ENCODE measurements at places on chromosomes 7 and 10.

- DNase-seq = no peak
Observed at GRCh38 chr10:43125881-43126731, 12.1 kb upstream of the CSGALNACT2 start.

GRCh38 chr7:98617051-98617959 is at the start of gene NPTX2:
Gene NPTX2 (plus strand): TSS chr7:98617285. CDS start chr7:98617462, 177 bp downstream.
- DNase-seq = no peak

GRCh38 chr10:63042256-63042655 is 90.9 kb upstream of the NRBF2 start:
- no peak for DNase-seq

DNA sequence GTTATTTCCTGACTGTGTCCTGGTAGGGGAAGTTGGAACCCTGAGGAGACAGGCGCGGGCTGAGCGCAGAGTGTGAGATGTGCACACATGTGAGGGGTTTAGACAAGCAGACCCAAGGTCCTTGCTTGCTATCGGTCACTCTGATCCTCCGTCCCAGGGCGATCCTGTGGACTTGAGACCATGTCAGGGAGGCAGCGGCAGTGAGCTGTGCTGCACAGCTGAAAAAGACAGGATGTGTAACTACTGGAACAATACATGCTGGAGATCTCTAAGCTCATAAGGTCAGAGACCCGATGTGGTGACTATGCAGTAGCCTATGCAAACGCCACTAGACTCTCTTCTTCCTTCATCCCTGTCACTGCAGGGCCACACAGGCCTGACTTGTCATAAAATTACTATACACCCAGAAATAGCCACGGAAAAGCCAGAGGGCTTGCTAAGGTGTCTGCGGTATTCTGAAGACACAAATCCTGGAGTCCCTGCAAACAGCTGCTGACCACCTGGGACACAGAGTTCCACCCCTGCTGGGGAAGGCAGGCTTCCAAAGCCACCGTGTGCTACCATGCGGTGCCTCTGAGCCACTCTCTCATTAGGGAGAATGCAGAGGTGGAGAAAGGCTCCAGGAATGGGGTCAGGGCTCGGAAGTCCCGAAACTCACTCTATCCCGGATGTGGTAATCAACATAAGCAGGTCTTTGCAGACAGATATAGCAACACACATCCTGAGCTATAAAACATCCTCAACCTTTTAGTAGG is 91.1 kb upstream of the DDC start:
- DNase-seq = no peak

GRCh38 chr10:131901181-131901829 is 497 bp downstream of the PPP2R2D start:
- DNase-seq = no peak

GRCh38 chr7:108045669-108046068 is 42.7 kb upstream of the LAMB1 start:
- no peak for DNase-seq

DNA sequence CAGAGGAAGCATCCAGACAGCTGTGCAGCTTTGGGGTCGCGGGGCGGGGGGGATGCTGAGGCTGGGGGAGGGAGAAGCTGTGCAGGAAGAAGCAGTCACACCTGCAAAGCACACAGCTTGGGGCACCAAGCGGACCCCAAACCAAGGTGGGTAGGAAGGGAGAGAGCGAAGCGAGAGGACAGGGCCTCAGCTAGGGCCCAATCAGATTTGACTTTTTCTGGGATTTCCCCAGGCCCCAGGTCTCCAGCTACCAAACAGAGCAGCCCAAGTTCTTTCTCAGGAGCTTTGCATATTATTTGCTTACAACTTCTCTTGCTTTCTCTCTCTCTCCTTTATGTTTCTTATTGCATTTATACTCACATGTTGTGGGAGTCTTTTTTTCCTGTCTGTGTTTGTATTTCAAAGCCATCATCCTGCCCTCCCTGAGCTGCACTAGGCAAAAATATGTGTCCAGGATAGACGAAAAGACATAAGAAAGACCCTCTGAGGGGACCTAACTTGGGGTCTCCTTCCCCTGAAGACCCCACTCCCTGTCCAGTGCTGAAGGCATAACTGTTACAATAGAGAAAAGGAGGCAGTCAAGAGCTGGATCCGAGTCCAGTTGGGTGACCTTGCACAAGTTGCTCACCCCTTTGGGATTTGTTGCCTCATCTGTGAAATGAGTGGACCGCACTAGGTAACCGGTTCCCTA is 50.6 kb upstream of the SMNDC1 start:
- no peak for DNase-seq

- no peak for DNase-seq
Observed at GRCh38 chr7:22447762-22448161, 52.2 kb downstream of the STEAP1B start.

GRCh38 chr7:141409801-141410329 is 141.3 kb upstream of the AGK start:
- DNase-seq = no peak

- no peak for DNase-seq
Observed at GRCh38 chr10:3107426-3107961, 40.1 kb downstream of the PFKP start.

DNA sequence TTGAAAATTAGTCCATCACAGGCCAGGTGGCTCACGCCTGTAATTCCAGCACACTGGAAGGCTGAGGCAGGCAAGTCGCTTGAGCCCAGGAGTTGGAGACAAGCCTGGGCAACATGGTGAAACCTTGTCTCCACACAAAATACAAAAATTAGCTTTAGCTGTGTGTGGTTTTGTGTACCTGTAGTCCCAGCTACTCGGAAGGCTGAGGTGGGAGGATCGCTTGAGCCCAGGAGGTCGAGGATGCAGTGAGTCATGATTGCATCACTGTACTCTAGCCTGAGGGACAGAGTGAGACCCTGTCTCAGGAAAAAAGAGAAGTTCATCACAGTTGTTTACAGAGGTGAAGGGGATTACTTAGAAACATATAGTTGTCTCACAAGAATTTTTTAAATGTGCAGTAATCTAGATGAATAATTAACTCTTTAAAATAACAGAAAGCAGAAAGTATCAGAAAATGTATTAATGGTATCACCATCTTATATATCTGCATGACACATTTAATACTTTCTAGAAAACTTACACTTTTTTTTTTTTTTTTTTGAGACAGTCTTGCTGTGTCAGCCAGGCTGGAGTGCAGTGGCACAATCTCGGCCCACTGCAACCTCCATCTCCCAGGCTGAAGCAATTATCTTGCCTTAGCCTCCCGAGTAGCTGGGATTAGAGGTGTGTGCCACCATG is 8.9 kb downstream of the LCOR start:
- DNase-seq = no peak

- no peak for DNase-seq
Observed at GRCh38 chr7:78499283-78499682, 700.7 kb downstream of the PHTF2 start.

- no peak for DNase-seq
Observed at GRCh38 chr7:66239467-66239856, 34.3 kb downstream of the TPST1 start.

GRCh38 chr10:13103554-13103953 is 3.6 kb downstream of the OPTN start:
- no peak for DNase-seq

DNA sequence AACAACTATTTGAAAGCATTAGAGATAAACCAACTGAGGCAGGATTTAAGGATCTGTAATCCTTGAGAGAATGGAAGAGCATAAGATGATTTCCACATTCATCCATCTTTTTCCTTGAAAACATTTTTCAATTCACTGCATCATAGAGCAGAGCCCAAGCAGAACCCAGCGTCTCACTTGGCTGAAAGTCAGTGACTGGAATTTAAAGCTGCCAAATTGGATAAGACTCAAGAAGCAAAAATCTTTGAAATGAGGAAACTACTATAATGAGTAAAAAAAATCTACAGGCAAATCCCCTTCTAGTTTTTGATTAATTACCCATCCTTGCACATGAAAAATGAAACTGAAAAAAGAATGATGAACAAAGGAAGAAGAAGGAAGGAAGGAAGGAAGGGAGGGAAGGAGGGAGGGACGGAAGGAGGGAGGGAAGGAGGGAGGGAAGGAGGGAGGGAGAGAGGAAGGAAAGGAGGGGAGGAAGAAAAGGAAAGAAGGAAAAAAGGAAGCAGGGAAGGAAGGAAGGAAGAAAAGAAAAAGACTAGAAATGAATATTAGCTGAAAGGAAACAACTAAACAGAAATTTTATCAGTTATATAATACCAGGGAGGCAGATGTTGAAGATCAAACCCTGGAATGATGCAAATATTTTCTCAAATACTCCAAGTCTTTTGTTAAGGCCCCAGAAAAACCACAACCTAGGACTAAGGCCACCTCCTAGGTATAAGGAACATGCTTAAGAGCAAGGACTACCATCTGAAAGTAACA is 336.3 kb upstream of the MAGI2 start:
- DNase-seq = no peak
